C1 segment of cervical spinal cord (tissue), 14 donors: ENCODE measurements at places on chromosomes 3 and 15.

DNA sequence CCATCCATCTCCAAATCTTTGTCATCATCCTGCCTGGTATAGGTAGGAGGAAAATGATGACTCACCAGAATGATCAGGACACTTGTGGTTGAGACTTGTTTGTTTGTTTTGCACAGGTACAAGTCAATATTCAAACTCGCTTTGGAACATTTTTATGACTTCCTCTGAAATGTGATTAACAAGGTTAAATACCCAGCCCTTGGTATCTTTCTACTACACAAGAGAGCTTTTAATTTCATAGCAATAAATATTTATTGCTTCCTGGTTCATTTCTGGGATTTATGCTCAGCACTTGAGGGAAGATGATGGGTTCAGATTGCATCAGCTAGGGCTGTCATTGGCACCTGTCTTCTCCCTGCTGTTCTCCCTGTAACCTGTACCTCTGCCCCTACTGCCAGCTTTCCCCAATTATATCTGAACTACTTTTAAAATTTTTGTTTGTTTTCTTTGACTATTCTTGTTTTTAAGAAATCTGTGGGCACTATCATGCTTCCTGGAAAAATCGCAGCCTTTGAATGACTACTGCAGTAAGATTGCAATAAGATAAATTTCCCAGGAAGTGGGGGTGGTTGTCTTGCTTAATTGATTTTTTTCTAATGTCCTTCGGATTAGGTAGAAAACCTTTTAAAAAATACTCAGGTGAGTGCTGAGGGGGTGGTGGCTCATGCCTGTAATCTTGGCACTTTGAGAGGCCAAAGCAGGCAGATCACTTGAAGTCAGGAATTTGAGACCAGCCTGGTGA is 24.3 kb upstream of the GCNT3 start:
- no peak for DNase-seq

- DNase-seq, result no peak
These were observed 8.9 kb upstream of the ROPN1B start for GRCh38 chr3:125960066-125960424.

DNA sequence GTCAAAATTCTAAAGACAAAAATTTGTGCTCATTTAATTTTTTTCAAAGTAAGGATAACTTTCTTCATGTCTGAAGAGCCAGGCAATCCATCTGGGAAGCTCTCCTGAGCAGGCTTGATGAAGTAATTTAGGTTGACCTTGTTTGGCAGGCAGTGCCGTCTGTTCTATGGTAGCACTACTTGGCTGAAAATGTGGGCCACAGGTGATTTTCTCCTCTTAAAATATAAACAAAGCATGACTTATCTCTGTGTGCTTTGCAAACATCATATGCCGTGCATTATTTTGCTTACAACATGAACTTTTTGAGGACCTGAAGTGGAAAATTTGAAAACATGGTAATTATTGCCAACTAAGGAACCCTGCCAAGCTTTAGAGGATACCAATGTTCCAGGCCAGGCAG is 143.2 kb downstream of the RAP2B start:
- no peak for DNase-seq

DNA sequence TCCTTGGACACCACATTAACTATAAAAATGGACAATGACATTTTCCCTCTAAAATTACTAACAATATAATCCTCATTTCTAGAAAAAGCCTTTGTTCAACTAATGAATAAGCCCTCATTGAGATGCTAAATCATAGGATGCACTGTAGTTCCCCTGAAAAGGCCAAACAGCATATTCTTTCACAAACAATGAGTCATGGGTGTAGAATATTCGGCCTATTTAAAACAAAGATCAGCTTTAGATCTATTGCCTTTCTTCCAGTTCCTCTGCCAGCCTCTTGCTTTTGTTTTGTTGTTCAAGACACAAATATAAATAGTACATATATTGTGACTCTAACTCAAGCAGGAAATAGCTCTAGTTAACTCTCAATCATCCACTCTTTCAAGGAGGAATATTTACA is 82.5 kb downstream of the ADAM10 start:
- no peak for DNase-seq

DNA sequence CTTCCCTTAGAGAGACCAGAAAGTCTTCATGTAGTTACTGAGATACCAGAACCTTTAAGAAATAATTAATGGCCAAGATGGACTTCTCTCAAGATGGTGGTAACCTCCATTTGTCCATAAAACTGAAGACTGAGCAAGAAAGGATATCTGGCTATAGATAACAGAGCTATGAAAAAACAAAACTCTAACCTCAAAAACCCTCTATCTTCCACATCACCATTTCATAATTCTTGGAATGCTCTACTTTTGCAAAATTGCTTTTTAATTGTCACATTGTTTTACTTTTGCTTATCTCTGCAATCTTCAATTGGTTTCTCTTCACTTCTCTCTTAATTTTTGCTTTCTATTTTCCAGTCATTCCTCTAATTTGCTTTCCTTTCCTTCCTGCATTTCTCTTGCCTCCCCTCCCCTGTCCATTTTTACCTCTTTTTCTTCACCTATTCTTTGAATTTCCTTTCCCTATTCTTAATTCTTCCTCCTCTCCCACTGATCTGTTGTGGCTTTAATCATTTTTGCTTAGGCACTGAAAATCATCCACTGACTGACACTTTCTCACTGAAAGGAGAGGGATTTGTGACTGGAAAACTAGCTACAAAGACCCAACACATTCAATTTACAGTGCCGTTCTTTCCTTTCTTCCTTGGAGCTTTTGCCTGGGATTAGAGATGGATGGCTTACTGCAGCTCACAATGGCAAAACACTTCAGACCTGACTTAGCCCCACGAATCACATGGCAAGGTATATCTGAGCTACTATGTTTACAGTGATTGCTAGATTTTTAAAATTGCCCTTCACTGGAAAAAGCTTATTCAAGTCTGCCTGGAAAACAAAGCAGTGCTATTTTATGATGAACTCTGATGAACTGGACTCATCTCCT is 242.8 kb downstream of the CHST2 start:
- DNase-seq, result no peak

DNA sequence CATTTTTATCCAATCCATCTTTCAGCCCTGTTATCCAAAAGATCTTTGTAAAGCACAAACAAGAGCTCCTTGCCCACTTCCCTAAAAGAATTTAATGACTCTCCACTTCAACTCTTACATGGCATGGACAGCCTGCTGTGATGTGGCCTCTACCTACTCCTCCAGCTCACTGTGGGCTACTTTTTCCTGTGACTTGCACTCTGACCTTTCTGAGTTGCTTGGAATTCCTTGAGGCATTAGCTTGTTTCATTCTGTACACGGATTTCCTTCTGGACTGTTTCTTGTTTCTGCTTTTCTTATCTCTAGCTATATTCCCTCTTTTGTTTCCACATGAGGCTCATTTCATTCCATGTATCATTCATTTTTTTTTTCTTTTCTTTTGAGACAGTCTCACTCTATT is 15.2 kb downstream of the QTRT2 start:
- no peak for DNase-seq
